GM23338 (cell line): ENCODE measurements at places on chromosomes 11 and 22.

DNA sequence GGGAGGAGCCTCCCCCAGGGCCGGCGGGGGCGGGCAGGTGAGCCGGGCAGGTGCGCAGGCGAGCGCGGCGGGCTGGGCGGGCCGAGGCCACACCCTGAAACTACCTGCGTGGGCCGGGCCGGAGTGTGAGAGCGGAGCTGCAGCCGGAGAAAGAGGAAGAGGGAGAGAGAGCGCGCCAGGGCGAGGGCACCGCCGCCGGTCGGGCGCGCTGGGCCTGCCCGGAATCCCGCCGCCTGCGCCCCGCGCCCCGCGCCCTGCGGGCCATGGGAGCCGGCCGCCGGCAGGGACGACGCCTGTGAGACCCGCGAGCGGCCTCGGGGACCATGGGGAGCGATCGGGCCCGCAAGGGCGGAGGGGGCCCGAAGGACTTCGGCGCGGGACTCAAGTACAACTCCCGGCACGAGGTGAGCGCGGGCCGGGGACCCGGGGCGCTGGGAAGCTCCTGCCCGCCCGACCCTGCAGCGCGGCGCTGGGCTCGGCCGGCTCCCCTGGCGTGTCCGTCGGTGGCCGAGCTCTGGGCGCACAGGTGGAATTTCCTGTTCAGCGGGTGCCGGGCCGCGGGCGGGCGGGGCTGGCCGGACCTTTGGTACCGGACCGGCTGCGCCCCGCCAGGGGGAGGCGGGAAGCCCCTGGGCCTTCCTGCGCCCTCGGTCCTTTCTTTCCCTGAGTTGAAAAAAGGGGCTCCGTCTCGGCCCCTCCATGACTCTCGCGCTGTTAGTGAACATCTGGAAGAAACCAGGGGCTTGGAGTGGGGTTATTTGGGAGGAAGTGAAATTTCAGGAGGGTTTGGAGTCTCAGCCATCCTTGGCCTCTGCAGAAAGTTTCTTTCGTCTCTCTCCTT, at the start of gene ST14:
Gene ST14, plus strand, starts transcription at position 126 of the 841 bp plus-strand sequence. Its CDS starts 198 bp downstream, at position 324.
- peak; percentile 67 for DNase-seq

DNA sequence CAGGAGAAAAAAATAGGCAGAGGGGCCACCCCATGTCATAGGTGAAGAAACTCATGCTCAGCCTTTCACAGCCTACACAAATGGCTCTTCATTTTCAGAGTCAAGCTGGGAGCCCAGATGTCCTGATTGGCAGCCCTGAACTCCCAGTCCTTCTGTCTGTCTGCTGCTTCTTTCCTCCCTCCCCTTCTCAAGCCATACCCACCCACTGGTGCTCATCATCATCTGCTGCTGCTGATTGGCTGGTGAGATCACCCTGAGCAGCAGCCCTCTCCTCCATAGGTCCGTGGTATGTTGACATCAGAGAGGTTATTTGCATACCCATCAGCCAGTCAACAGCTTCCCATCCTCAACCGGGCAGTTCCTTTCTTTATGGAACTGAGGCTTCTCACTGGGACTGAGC, 46.1 kb upstream of the PRDM11 start:
- DNase-seq: peak; percentile 83

- DNase-seq: no peak
Measured at GRCh38 chr11:14012846-14013245, 50.3 kb downstream of the SPON1 start.

- peak; percentile 85 for DNase-seq
Measured at GRCh38 chr11:118918128-118918685, 7.5 kb downstream of the BCL9L start.

GRCh38 chr22:40651057-40651456, 14.5 kb upstream of the MRTFA start:
- DNase-seq: no peak
